G401 (cell line): ENCODE measurements at places on chromosomes 4 and X. TPM values are rescaled to one million over a fixed set of nuclear protein-coding genes. Genes with fewer than 3 reads are reported as not detected.

DNA sequence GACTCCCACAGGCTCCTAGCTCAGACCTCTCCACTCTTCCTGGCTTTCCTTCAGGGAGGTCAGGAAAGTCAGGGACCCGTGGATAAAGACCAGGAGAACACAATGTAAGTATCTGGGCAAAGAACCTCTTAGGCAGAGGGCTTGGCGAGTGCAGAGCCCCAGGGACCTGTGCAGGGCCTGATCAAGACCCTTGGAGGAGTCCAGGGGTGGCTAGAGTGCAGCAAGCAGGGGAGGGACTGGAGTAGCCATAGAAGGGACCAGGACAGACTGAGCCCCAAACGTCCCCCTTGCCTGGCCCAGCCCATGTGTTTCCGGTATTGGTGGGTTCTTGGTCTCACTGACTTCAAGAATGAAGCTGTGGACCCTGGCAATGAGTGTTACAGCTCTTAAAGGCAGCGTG is 5.9 kb upstream of the TNIP2 start:
- no peak for DNase-seq

- DNase-seq, result no peak
Measured at GRCh38 chr4:78827191-78827590, 51.0 kb downstream of the BMP2K start.

- no peak for DNase-seq
Measured at GRCh38 chr4:76226418-76226817, 12.8 kb upstream of the SCARB2 start.

DNA sequence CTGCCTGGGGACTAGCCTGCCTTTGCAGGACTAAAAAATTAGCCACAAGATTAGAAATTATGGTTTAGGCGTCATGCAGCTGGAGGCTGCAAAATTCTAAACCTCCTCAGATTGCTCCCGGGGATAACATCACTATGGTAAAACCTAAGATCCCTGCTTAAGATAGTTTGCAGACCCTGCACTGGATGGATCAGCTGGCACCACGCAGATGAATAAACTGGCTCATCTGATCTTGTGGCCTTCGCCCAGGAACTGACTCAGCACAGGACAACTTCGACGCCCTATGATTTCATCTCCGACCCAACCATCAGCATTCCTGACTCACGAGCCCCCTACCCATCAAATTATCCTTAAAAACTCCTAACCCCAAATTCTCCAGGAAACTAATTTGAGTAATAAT is 482.4 kb downstream of the SPRY1 start:
- DNase-seq, result no peak

GRCh38 chrX:92213786-92214185 is 434.6 kb downstream of the PCDH11X start:
- DNase-seq, result no peak

GRCh38 chr4:127791391-127791790 is 9.3 kb downstream of the HSPA4L start:
- DNase-seq, result no peak

- no peak for DNase-seq
Measured at GRCh38 chr4:56134266-56134665, 185.5 kb downstream of the CEP135 start.

- no peak for DNase-seq
Measured at GRCh38 chr4:184473499-184474262, 669 bp downstream of the IRF2 start.

- no peak for DNase-seq
Measured at GRCh38 chr4:131974730-131975129, 1174.4 kb upstream of the PCDH10 start.

PPEF1 gene
- total RNA-seq, result not detected in 2 replicates
